Activated CD4-positive, alpha-beta T cell treated with anti-CD3 and anti-CD28 coated beads, Interleukin-2, amount 50 U/mL, for 16 hours (primary cell): ENCODE measurements at places on chromosomes 16 and 17.

GRCh38 chr17:2564877-2565276 lies 28.6 kb upstream of the PAFAH1B1 start:
- no peak for DNase-seq

- no peak for DNase-seq
Measured at GRCh38 chr17:50199211-50199802, 2.1 kb downstream of the COL1A1 start.

GRCh38 chr17:68878226-68878885 lies 76.8 kb downstream of the ABCA8 start:
- DNase-seq = no peak

DNA sequence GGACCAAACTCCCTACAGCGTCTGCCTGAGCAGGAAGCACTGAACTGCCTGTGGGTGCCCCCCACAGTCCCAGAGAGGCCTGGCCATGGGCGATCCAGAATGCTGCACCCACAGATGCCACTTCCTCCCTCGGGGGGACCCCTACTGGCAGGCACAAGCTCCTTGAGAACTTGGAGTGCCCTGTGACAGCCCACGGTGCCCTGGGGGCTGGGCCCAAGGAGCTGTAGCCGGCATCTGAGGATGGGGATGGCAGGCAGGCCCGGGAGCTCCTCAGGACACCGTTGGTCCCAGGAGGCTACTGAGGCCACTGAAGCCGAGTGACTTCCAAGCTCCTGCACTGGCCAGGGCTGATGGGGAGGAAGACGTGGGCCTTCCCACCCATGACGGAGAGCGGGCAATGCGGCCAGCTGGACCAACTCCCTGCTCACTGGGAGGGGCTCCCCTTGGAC lies 15.1 kb upstream of the RASD1 start:
- DNase-seq = no peak

DNA sequence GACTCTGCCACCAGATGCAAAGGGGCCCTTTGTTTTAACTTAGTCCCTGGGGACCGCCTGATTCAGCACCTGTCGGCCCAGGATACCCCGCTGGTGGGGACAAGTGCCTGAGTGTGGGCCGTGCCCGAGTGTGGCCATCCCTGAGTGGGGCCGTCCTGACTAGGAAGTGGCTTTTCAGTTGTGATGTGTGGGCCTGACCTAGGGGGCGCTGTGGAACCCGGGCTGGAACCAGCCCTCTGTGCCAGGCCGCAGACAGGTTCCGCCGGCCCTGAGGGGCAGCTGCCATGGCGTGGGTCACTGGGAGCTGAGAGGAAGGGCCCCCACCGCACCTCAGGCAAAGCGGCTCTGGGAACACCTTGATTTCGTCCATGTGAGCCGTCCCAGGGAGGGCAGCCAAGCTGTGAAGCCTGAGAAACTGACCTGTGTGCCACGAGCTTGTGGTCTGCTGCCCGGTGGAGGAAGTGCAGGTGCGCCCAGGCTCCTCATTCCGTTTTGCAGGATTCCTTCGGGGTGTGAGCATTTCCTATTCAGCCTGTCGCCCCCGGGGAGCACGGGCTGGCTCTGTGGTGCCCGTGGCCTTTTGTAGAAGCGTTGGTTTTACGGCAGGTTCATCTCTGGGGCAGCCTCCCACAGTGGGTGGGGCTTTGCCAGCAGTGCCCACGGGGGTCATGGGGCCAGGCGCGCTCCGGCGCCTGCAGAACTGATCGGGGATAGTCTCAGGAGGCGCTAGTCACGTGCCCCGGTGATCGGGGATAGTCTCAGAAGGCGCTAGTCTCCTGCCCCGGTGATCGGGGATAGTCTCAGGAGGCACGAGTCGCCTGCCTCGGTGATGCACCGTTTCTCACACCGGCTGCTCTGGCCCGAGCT lies 5.3 kb downstream of the RPL13 start:
- DNase-seq = peak; percentile 78

GRCh38 chr16:81843243-81843582 lies 64.1 kb downstream of the PLCG2 start:
- no peak for DNase-seq

- no peak for DNase-seq
Measured at GRCh38 chr16:88361775-88362174, 21.0 kb upstream of the ZNF469 start.

DNA sequence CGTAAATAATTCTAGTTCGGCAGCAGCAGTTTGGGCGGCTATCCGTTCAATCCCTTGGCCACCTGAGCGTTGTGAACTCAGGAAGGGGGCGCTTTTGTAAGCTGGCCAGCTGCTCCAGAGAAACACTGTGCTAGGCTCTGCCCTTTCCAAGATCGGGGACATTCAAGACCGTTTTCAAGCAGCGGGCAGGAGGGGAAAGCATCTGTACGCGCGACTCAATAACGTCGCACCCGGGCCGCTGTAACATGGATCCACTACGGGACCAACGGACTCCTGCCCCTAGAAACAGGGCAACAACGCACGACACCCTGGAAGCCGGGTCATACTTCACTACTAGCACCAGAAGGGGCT lies 463 bp downstream of the TOP2A start:
- DNase-seq = peak; percentile 38

DNA sequence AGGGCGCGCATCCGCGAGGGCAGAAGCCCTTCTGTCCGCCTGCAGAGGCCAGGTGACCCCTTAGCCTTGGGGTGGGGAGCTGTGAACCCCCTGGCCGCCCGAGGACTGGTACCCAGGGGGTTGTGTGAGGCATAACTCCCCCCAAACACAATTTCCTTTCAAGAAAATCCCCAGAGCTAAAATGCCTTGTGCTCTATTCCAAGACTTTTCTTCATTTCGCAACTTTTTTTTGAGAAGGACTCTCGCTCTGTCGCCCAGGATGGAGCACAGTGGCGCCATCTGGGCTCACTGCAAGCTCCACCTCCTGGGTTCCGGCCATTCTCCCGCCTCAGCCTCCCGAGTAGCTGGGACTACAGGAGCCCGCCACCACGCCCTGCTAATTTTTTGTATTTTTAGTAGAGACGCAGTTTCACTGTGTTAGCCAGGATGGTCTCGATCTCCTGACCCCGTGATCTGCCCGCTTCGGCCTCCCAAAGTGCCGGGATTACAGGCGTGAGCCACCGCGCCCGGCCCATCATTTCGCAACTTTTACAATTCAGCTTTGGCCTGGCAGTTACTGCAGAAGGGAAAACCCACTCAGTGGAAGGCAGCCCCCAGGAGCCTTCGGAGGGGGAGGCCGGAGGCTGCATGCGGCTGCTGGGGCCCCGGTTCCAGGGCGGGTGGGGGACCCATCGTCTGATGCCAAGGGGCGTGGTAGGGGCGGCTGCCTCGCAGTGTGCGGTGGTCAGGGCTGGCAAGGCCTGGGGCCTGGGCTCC lies 963 bp upstream of the APRT start:
- peak; percentile 60 for DNase-seq

DNA sequence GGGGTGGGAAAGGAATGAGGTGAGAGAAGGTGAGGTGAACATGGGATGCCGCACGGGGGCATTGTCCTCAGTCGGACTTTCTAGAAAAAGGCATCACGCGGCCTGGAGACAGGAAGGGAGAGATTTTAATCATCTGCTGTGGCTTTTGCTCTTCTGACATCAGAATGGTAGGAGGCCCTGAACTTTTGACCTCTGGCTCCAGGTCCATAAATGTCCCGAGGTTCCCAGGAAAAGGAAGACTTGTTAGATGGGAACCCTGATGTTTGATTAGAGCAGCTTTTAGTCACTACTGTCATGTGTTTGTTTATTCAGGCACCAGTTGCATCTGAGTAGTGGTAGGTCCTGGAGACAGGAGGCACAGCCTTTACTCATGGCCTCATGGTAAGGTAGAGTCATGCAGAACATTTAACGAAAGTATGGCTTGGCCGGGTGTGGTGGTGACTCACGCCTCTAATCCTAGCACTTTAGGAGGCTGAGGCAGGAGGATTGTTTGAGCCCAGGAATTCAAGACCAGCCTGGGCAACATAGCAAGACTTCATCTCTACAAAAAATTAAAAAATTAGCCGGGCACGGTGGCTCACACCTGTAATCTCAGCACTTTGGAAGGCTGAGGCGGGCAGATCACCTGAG lies 203.1 kb downstream of the MSI2 start:
- DNase-seq = peak; percentile 74

GRCh38 chr17:20171741-20172365 lies 162.7 kb downstream of the SPECC1 start:
- DNase-seq = no peak

GRCh38 chr17:9924735-9925191 lies 19.7 kb upstream of the RCVRN start:
- DNase-seq = peak; percentile 64

DNA sequence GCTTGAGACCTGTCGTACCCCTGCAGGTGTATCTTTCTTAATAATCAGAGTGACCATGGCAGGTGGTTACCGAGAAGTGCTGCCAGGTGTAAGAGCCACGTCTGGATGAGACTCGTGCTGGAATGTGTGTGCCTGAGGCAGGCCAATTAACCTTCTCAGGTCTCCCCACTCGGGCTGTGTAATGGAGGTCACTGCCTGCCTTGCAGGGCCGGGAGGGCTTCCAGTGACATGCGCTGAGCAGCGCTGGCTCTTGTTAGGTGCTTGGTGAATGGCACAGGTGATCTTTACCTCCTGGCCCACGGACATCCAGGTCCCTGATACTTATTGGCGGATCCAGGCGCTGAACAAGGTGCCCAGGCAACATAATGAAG lies 4.6 kb upstream of the GSE1 start:
- no peak for DNase-seq
